Activated CD8-positive, alpha-beta memory T cell treated with anti-CD3 and anti-CD28 coated beads, Interleukin-2, amount 10 ng/mL, durations not matched to agents 7 days and 5 days (primary cell): ENCODE measurements at places on chromosomes 6 and 20. TPM values are rescaled to one million over a fixed set of nuclear protein-coding genes. Genes with fewer than 3 reads are reported as not detected.

Gene PCSK2
- total RNA-seq: not detected

Gene HTR1E
- not detected for total RNA-seq

Gene CARMIL1
- 3.8 TPM for total RNA-seq

Gene KIAA0408
- 9.9 TPM for total RNA-seq

Gene GGTLC1
- total RNA-seq: not detected

Gene SDC4
- 15.0 TPM for total RNA-seq

- DNase-seq: peak; percentile 75
- H3K4me1 ChIP-seq: peaks cover 22% of the 10 kb centered on the region
- H3K27me3 ChIP-seq: no peaks in the 10 kb centered on the region
- peak within 1 kb of the TSS; percentile 95 for H3K4me3 ChIP-seq
Measured at GRCh38 chr20:63626424-63627128, at the start of gene GMEB2. TSS of gene GMEB2 (minus strand) at chr20:63627101. CDS start at chr20:63619397, 7,704 bp downstream.

- no peak overlapping the region for H3K27ac ChIP-seq
- H3K27me3 ChIP-seq: no peaks in the 10 kb centered on the region
- H3K4me1 ChIP-seq: no peaks in the 10 kb centered on the region
- DNase-seq: no peak
- no peak overlapping the region for H3K4me3 ChIP-seq
Measured at GRCh38 chr20:22099348-22099747, 393.9 kb downstream of the PAX1 start.

- H3K4me1 ChIP-seq: peaks cover 55% of the 10 kb centered on the region
- no peak for DNase-seq
- H3K4me3 ChIP-seq: no peak overlapping the region
Measured at GRCh38 chr6:13766201-13766634, 48.1 kb downstream of the MCUR1 start.

DNA sequence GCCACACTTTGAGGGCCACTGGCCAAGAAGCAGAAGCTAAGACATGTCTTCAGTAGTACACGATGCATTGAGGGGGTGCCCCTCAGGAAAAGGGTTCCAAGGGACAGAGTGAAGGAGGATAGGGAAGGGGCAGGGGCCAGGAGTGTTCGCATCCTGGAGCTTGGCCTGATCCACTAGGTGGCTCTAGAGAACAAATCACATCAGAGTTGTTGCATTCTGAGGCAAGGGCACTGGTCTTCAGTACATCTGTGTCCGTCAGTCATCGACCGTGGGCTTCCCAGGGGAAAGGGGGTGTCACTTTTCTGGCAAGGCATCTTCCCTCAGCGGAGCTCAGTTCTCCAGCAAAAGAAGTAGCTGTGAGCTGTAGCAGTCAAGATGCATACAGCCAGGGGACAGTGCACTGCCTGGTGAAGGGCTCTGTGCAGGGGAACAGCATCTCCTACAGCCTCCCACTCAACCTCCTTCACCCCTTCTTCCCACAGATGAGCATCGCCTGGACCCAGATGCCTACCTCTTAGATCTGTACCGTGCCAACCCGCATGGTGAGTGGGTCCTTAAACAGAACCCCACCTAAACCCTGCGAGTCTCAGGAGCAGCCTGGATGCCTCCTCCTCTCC, 47.8 kb downstream of the ARHGAP40 start:
- H3K27me3 ChIP-seq: peaks cover 36% of the 10 kb centered on the region
- no peak overlapping the region for H3K4me3 ChIP-seq
- H3K27ac ChIP-seq: no peak overlapping the region
